ENCODE measurements at places on chromosomes 4 and X. TPM values are rescaled to one million over a fixed set of nuclear protein-coding genes. Genes with fewer than 3 reads are reported as not detected.

Gene PNMA5
- not detected for total RNA-seq

Gene SLC25A53
- total RNA-seq = 4.9 TPM

Gene NWD2
- not detected for total RNA-seq

Gene RHOXF2B
- total RNA-seq = not detected

Gene S100P
- total RNA-seq = not detected

Gene EVC2
- total RNA-seq = 6.2 TPM

Gene EMCN
- 158 TPM for total RNA-seq

Gene SSX2B
- not detected for total RNA-seq

Gene PDGFC
- total RNA-seq = 8.8 TPM

Gene ATP2B3
- not detected for total RNA-seq

Gene TREX2
- total RNA-seq = 5.9 TPM

Gene RHOXF2
- total RNA-seq = not detected

Gene RNF4
- total RNA-seq = 73.5 TPM

Gene GPR82
- total RNA-seq = not detected

Gene EXOC1L
- total RNA-seq = not detected

Gene CTAG1A
- total RNA-seq = not detected

Gene ERVMER34-1
- not detected for total RNA-seq

Gene HERC5
- total RNA-seq = 2.0 TPM

Gene PCDH19
- total RNA-seq = 2.0 TPM

Gene ENAM
- not detected for total RNA-seq

Gene SH3TC1
- total RNA-seq = 142 TPM

Gene C4orf54
- total RNA-seq = 0.10 TPM

Gene C4orf51
- not detected for total RNA-seq

Gene CENPI
- total RNA-seq = 17.7 TPM

Gene ENOPH1
- 43.9 TPM for total RNA-seq

Gene ADGRL3
- not detected for total RNA-seq

Gene RGS12
- 47.6 TPM for total RNA-seq

Gene APOOL
- total RNA-seq = 7.8 TPM

Gene FGF2
- 36.6 TPM for total RNA-seq

Gene GAGE1
- not detected for total RNA-seq

Gene CSAG3
- not detected for total RNA-seq

All from vein endothelial cell (primary cell).